ENCODE measurements at places on chromosomes 16 and 17. TPM values are rescaled to one million over a fixed set of nuclear protein-coding genes. Genes with fewer than 3 reads are reported as not detected.

Gene TLCD1
- total RNA-seq, result 3.6 TPM

Gene SF3B3
- total RNA-seq, result 112 TPM

Gene RHBDF1
- 13.8 TPM for total RNA-seq

Gene CCL3
- total RNA-seq, result not detected

Gene NOD2
- not detected for total RNA-seq

Gene CCDC200
- total RNA-seq, result not detected

Gene MYO1C
- total RNA-seq, result 196 TPM

Gene SNX20
- not detected for total RNA-seq

Data from IMR-90 (cell line).